ENCODE measurements at places on chromosomes 5 and 9.
A peak's percentile ranks its signal among the peaks of the same experiment; 100 is the strongest.

DNA sequence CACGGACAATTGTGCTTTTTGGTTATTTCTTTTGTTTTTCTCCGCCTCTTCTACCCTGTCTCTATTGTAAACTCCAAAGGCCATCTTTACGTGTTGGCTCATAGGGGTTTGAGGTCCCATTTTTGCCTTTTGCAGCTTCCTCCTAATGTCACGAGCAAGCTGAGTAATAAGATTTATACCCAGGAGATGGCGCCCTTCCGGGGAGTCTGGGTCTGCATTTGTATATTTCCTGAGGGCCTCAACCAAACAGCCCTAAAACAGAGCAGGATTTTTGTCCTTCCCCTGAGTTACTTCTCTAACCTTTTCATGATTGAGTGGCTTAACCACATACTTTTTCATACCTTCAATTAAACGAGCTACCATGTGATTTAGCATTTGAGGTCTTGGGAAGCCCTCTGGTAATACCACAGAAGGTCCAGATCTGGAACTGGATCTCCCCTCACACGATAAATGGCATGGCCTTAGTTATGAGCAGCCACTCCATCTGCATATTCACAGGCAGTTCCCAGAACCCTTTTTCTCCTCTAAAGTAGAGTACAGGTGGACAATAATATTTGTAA is 11.2 kb upstream of the CFAP95 start:
- no peak for DNase-seq

GRCh38 chr5:16411235-16411634 is 54.4 kb downstream of the ZNF622 start:
- DNase-seq = no peak

DNA sequence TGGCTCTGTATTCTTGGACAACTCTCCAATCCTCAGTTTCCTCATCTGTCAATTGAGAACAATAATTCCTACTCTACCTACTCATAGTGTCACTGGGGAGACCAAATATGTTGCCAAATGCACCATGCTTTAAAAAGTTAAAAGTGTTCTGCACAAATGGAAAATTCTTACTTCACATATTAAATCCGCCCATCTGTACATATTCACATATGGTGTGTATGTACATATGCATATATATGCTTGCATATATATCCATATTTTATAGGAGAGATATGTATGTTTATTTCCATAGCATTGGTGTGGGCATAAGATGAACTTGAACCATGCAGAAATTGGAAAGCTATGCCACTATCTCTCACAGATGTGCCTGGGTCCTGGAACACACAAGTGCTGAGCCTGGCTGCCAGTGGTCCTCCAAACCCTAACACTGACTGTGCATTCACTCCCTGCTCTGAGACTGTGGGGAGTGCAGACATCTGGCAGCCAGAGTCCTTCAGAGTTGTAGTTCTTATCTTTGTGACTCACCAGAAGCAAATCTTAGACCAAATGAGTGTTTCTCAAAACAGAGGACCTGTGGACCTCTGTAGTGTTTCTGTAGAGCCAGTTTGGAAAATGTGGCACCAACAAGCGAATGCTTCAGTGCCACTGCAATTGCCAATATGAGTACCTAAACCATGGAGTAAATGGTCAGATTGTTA is 168.7 kb downstream of the GRIA1 start:
- DNase-seq = peak; percentile 36

DNA sequence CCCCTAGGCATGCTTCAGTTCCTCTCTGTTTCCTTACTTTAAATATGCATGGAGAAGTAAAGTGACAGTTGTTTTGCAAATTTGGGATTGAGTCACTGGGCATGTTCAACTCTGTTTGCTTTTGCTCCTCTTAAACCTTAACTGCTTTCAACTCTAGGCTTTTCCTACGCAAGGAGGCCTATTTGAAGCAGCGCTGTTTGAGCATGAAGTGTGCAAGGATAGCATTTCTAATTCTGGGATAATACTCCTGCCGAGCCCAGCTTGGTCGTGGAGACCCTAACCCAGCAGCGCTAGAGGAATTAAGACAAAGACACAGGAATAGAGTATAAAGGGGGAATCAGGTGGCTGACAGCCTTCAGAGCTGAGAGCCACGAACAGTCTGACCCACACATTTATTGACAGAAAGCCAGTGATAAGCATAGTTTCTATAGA is 803.4 kb upstream of the CDH10 start:
- DNase-seq = no peak

GRCh38 chr5:170513856-170514525 is 10.2 kb downstream of the KCNIP1 start:
- no peak for DNase-seq

GRCh38 chr9:130493021-130493420 is 48.3 kb downstream of the ASS1 start:
- no peak for DNase-seq

GRCh38 chr9:28938981-28939380 is 1365.7 kb upstream of the C9orf72 start:
- DNase-seq = no peak

DNA sequence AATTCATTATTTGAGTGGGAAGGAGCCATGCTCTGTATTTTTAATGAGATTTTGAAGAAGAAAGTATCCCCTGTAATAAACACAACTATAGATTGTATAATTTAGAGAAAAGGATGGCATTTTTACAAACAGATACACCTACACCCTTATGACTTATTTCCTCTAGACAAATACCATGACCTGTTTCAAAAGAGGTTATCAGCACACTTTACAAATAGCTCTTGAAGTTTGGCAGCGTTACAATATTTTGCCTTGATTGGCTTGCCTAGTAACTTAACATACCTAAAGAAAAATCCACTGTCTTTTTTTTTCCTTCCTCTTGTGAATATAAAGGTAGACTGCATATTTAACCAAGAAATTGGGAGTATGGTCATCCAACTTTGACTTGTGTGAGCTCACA is 28.5 kb upstream of the CETN3 start:
- no peak for DNase-seq

DNA sequence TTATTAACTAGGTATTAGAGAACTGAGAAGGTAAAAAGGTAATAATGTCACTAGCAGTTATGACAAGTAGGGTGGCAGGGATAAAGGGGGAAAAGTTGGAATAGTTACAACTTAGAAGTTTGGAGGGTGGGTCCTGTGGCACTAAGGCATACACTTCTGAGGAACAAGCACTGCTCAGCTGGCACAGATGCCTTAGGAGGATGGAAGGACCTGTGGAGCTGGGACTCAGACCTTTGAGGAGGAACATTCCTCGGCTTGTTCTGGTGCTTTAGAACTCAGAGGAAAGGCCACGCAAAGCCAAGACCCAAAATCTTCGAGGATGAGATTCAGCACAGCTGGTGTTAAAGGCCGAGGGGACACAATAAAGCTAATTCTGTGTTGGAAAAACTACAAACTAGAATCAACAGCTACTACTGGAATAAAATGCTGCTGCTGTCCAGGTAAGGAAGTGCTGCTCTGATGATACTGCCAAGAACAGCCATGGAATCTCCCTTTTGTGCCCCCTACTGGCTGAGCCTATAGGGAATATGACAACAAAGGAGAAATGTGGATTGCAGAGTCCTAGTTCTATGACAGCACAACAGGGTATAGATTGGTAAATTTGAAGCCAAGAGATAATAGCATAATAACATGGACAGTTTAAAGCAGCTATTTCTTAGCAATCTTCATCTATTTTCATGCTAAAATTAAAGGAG is 126.7 kb downstream of the SLC25A46 start:
- no peak for DNase-seq

- DNase-seq = no peak
Observed at GRCh38 chr5:149433524-149434131, 54.5 kb upstream of the IL17B start.

- DNase-seq = peak; percentile 4
Observed at GRCh38 chr5:20113031-20113715, 125.2 kb upstream of the CDH18 start.

DNA sequence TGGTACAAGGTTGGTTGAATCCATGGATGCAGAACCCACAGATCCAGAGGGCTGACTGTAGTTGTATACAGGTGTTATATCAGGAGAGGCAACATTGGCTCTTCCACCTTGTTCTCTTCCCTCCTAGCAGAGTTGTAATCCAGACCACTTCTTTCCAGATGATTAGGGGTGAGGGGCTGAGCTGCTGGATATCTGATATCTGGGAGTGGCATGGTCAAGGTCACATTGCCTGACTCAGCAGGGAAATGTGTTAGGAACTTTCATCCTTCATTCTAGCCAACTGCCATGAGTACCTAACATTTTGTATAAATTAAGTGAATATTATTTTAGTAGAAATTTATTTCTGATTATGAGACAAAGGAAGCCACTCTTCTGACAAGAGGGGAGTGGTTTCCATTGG is 7.3 kb downstream of the DAPK1 start:
- no peak for DNase-seq

DNA sequence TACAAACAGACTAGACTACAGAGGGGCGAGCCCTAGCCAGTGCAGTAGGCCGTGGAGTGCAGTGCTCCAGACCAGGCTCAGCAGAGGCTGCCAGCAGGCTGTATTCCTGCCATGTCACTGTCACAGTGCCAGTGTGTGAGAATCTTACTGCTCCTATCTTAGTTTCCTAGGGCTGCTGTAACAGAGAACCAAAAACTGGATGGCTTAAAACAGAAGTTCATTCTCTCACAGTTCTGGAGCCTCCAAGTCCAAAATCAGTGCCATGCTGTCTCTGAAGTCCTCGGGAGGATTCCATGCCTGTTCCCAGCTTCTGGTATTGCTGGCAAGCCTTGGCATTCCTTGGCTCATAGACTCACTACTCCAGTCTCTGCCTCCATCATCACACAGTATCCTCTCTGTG is 75.0 kb upstream of the SAP30L start:
- no peak for DNase-seq

DNA sequence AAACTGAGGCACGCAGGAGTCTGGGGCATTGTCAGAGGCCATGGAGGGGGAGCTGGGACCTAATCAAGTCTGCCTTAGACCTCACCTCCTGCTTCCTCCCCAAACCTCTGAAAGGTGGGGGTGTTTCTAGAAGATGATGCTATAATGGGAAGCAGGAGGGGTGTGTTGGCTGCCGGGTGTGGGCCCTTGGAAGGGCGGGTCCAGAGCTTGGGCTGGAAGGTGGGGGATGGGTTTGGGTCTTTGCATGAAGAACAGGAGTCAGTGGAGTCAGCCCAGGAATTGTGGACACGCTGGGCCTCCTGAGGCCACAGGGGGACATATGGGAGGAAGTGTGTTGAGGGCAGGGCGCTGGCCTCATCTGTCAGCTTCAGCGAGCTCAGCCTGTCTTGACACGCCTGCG is 101.0 kb upstream of the FCN2 start:
- DNase-seq = no peak

- DNase-seq = no peak
Observed at GRCh38 chr5:135041726-135042125, 7.7 kb upstream of the PITX1 start.

GRCh38 chr5:105397749-105398148 is 1835.2 kb upstream of the NUDT12 start:
- no peak for DNase-seq

DNA sequence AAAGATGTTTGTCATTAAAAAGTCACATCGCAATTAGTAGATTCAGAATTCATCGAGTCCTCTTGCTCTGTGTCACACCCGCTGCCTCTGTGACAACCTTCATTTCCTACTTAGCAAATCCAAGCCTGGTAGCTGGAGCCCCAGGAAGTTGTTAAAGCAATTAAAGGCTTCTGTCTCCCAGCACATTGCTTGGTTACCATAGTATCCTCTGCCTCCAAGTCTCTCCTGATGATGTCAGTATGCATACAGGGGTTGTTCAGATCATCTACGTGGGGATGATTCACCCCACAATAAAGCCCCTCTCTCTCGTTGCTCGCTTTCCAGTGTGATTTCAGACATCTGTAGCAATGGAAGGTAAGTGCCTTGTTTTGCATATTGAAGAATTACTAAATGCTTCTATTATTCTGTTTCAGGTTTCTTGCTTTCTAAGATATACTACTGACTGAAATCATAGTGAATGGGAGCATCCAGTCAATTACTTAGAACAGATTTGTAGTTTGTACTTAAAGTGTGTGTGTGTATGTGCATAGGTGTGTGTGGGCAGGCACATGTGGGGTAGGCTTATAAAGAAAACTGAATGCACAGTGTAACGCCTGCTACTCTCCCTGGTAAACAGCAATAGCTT is 52.9 kb downstream of the PAM start:
- peak; percentile 82 for DNase-seq

GRCh38 chr5:96344678-96345577 is 88.1 kb downstream of the PCSK1 start:
- DNase-seq = peak; percentile 65

- no peak for DNase-seq
Observed at GRCh38 chr9:127734247-127734746, 797 bp downstream of the TOR2A start.

DNA sequence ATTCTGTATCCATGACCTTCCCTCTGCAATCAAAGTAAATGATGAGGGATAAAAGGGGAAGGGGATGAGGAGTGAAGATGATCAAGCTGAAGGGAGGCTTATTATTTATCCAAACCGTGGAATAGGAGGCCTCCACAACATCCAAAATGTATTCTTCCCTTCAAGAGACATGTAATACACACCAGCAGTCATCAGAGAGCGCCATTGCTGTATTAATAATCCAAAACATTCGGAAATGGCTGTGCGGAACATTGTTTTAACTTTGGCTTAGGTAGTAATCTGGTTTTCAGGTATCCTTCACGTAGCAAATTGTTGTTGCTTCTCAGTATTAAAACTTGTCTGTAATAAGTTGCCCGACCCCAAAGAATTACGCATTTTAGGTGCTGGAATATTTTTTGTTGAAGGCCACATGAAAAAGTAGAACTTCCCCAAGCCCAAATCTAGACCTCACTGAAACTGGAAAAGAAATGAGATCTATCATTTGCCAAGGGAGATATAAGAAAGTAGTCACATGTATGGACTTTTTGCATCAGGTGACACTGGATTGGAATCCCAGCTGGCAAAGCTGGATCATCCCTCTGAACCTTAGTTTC is 2.6 kb upstream of the BOD1 start:
- DNase-seq = no peak

GRCh38 chr5:14779975-14780374 is 91.6 kb downstream of the ANKH start:
- no peak for DNase-seq

GRCh38 chr9:20538092-20538491 is 84.2 kb downstream of the MLLT3 start:
- DNase-seq = no peak

GRCh38 chr9:104743376-104743985 is 4.0 kb upstream of the NIPSNAP3A start:
- no peak for DNase-seq

DNA sequence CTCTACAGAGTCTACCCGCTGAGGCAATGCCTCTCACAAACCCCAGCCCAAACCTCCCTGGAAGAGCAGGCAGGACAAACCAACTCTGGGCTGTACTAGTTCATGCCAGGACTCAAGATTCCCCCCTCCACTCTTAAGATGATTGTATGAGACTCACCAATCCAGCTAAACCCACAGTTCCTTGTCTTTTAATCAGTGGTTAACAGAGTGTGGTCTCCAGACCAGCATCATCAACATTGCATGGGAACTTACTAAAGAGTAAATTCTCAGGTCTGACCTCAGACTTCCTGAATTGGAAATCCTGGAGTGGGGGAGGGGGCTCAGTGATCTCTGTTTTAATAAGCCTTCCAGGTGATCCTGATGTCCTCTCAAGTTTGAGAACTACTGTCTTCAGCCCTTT is 240.9 kb downstream of the GAS1 start:
- no peak for DNase-seq
